ENCODE measurements at places on chromosomes 13 and 19. TPM values are rescaled to one million over a fixed set of nuclear protein-coding genes. Genes with fewer than 3 reads are reported as not detected.

LIN7B gene
- total RNA-seq, result not detected

DNA sequence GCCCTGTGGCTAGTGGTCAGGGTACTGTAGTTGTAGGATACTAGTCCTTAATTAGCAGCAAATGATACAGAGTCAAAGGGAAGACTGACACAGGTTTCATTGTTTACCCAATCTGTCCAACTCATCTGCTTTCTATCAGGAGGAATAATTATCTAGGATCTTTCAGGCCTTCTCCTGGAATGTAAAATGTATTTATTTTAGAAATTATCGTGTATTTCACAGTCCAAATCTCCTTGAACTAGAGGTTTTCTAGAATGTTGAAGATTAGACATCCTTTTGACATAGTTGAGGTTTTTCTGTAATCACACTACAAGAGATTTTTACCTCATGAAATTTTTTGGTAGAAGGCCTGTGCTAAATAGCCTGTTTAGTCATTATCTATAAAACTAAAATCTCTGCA lies 1694.8 kb upstream of the PCDH20 start:
- DNase-seq, result no peak

GRCh38 chr13:105177265-105177900 lies 1358.1 kb downstream of the EFNB2 start:
- DNase-seq, result no peak

PLVAP gene
- total RNA-seq, result 62.2 TPM

GRCh38 chr19:40549007-40549708 lies 27.5 kb upstream of the SHKBP1 start:
- peak; percentile 84 for DNase-seq

DNA sequence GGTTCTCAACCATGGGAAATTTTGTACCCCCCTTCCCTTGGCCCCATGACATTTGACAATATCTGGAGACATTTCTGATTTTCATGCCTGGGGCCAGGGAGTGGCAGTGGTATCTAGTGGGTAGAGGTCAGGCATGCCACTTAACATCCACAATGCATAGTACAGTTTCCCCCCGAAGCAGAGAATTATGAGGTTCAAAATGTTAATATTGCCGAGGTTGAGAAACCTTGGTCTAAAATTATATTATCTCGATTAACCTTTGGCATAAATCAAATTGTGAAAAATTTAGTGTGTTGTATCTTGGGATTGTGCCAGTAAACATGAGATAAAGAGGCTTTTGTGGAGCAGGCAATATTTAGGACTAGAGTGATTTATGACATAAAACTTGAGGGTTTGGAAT lies 147.9 kb downstream of the LMO7 start:
- no peak for DNase-seq

DNA sequence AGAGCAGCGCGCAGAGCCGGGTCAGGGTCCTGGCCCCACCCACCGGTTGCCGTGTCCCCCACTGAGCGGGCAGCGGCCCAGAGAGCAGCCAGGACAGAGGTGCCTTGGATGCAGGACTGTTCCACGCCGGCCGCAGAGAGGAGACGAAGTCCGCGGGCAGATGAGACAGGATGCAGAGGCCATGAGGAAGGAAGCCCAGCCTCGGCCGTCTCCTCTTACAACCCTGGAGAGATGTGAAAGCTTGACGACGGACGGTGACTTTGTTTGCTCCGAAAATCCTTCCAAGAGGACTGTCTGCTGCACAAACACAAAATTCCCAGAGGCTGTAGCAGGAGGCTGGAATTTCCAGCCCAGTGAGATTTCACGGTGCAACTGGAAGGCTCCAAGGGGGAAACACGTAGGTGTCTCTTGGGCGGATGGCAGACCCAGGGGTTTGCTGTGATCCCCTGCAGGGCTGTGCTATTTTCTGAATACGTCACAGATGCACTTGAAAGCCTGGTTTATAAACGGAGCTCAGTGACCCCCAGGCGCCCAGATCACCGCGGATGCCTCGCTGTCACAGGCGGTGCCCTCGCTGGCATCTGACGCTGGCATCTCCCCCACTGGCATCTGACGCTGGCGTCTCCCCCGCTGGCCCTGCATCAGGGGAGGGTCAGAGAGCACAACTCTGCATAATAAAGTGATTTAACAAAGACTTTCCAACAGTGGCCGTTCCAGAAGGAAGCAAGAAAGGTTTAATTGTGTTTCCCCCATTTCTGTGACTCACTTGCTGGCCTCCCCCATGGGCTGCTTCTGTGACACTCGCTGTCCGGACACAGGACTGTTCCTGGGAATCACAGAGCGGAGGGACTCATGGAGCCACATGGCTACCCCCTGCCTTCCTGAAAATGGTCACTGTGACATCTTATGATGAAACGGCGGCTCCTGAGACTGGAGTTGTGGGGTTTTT lies 62.0 kb upstream of the C13orf46 start:
- no peak for DNase-seq

GRCh38 chr13:110921695-110922094 lies 6.8 kb upstream of the ANKRD10 start:
- no peak for DNase-seq

DNA sequence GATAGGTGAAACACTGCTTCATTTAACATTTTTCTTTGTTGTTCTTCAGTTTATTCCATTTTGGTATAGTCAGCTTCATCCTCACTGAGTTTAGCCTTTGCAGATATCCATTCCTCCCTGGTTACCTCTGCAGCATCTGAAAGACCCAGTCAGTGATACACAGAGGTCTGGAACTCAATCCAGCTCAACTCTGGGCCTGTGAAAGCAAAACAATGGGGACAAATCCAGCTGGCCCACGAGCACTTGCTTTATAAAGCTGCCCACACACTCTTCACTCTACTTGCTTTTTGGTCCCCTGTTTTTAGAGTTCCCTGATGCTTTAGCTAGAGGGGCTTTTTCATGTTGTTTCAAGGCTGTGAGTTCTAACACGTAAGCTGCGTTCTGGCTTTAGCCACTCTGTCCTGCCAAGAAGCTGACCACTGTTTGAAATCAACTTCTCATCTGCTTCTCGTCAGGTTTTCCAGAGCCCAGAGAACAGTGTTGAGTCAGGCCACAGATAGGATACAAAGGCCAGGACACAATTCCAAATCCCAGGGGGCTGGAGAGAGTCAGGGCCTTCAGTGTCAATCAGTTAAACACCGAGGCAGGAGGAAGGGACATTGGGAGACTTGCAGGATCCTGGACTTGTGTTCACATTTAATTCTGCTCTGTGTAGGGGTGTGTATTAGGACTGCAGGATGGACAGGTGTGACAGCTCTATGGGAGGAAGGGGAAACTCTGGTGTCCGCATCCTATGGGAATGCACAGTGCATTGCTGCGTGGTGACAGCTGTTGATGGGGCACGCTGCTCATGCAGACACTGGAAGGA lies 83.5 kb upstream of the RNF113B start:
- DNase-seq, result no peak

PSG2 gene
- total RNA-seq, result not detected

DNA sequence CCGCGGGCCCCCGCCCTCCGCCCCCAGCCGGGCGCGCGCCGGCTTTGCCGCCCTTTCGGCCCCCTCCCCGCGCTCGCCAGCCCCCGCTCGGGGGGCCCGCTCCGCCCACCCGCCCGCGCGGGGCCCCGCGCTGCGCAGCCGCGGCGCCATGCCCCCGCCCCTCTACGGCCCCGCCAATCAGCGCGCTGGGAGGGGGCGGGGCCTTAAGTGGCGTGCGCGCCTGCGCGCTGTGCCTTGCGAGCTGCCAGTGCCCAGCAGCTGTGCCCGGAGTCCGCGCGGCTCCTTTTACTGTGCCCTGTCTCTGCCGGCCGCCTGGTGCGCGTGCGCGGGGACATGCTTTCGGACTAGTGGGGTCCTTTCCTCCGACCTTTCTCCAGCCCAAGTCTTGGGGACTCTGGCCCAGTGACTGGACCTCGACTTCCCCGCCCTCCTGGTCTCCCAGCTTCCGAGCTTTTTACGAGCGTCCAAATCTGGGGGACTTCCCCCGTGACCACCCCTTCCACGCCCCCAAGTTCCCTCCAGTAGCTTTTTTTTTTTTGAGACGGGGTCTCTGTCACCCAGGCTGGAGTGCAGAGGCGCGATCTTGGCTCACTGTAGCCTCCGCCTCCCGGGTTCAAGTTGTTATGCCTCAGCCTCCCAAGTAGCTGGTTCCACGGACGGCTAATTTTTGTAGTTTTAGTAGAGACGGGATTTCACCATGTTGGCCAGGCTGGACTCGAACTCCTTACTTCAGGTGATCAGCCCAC lies at the start of gene MBD3:
TSS of gene MBD3 (minus strand) at position 111 of the 746 bp plus-strand sequence. CDS start 234 bp downstream, outside the sequence.
- peak; percentile 98 for DNase-seq
